Thymus (tissue), 14 donors: ENCODE measurements at places on chromosomes 11 and 22. TPM values are rescaled to one million over a fixed set of nuclear protein-coding genes. Genes with fewer than 3 reads are reported as not detected.

GRCh38 chr11:125468852-125469251 lies 27.2 kb downstream of the FEZ1 start:
- no peak for DNase-seq

DNA sequence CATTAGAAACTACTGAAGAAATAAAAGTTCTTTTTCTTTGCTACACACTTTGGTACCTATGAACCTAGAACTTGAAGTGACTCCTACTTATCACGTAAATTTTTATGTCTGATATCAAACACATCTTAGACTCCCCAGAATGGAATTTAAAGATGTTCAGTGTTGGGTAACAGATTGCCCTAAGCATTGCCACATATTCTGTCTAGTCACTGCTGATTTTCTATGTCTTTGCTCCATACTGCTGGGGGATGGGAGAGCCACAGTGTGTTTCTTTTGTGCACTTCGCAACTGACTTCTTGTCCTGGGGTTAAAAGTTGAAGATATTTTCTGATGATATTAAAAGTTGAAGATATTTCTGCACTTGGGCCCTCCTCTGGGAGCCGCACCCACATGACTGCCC lies 19.4 kb upstream of the MYO18B start:
- DNase-seq: no peak

LRRN4CL gene
- 0.80 TPM for total RNA-seq

APOA4 gene
- 1.7 TPM for total RNA-seq

MYBPC3 gene
- 0.09 TPM for total RNA-seq
